ENCODE measurements at places on chromosomes 5 and 9. TPM values are rescaled to one million over a fixed set of nuclear protein-coding genes. Genes with fewer than 3 reads are reported as not detected.

The NANS gene
- total RNA-seq, result 24.5 TPM

The ROR2 gene
- 1.2 TPM for total RNA-seq

The CCDC187 gene
- total RNA-seq, result 0.41 TPM

The RAB3C gene
- total RNA-seq, result 8.1 TPM

GRCh38 chr5:35383041-35383440, 152.8 kb upstream of the PRLR start:
- no peak for DNase-seq

- DNase-seq, result no peak
Measured at GRCh38 chr5:126062398-126063221, 360.6 kb upstream of the GRAMD2B start.

- DNase-seq, result no peak
Measured at GRCh38 chr9:69546265-69546664, 125.9 kb downstream of the APBA1 start.

GRCh38 chr9:134436911-134437310, 110.7 kb downstream of the RXRA start:
- DNase-seq, result no peak

- peak; percentile 71 for DNase-seq
Measured at GRCh38 chr5:16616536-16617273, at the start of gene RETREG1. TSS of gene RETREG1 (minus strand) at chr5:16616997. CDS start at chr5:16616971, 26 bp downstream.

DNA sequence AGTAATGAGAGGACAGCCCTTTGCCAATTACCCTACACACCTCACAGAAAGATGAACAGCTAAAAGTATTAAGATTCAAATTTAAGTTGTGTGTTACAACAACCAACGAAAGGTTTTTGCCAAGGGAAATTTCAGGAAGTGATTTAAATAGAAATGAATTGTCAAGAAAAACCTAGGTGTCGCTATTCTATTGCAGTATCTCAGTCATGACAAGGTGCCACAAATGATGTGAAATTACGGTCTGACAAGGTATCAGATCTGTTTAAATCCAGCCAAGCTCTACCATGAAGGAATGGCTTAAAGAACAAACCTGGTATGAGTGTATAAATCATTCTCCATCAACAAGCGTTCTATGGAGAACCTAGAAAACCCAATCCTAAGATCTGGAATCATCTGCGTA, 189.7 kb downstream of the ATPSCKMT start:
- no peak for DNase-seq

DNA sequence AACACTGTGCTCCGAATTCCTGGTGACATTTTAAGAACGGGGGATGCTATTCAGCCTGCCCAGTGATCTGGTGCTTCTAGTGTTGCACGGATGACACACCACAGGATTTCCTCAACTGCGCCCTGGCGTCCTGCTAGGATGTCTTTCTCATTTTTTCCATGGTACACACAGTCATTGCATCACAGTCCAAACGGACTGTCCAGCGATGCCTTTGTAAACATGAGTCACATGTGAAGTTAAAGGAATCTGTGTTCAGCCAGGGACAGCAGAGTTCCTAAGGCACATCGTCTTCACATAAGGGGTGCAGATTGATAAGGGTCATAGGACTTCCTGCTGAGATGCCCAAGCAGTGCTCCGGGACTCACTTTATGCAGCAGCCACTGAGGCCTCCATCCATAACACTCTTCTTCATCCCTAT, 9.3 kb upstream of the PTPN3 start:
- DNase-seq, result no peak

DNA sequence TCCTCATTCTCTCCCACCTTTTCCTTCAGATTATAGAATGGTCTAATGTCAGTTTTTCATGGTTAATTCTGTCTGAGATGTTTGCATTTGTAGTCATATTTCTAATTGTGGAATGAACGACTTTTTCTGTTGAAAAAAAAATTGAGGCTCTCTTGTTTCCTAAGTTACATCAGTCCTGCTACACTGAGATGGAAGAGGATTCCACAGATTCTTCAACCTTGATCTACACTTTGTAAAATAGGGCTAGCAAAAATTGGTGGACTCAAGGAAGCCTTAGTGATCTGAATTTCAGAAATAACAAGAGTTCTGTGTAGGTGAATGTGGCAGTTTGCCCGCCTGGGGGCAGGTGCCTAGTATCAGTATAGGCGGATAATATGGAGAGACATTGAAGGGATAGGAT, 51.9 kb downstream of the ERBIN start:
- no peak for DNase-seq

DNA sequence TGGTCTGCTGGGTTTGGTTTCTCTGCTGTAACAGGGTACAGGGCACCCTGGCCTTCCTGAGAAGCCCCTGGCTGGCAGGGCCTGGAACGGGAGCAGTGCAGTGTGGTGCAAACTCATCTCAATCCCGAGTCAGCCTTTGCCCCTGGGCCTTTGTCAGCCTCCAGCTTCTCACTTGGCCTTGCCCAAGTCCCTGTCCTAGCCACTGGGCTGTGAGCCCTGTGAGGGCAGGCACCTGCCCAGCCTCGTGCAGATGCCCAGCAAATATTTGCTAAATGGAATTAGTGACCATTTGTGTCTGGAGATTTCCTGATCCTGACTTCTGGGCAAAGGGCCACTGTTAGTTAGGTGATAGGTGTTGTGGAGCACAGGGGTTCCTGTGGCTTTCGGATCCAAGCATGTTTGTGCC, 13.0 kb downstream of the RGS3 start:
- DNase-seq, result no peak

DNA sequence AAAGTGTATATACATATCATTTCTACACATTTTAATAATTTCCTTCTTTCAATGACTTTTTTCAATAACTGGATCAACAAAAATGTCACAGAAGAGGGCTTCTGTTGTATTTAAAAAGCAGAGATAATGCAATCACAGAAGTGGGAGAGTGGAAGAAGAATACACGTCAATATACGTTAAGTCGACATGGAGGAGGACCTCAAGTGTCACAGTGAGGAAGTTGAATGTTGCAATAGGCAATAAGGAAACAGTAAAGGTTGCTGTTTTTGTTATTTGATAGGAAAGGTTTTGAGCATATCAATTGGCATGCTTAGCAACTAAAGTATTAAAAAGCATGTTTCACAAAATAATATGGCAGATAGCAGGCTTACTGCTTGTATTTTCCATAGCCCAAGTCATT, 184.0 kb upstream of the NR4A3 start:
- DNase-seq, result no peak
